ENCODE measurements at places on chromosomes 2 and 18. TPM values are rescaled to one million over a fixed set of nuclear protein-coding genes. Genes with fewer than 3 reads are reported as not detected.

The RAB6C gene
- not detected for total RNA-seq

The MBP gene
- total RNA-seq = 47.0 TPM

The TUBA4B gene
- total RNA-seq = not detected

The TRIM43 gene
- total RNA-seq = not detected

The UGT1A4 gene
- not detected for total RNA-seq

The RRM2 gene
- total RNA-seq = 469 TPM

GRCh38 chr2:206627632-206628031 is 14.7 kb upstream of the FAM237A start:
- DNase-seq = no peak
- H3K36me3 ChIP-seq = no peaks in the 10 kb centered on the region
- H3K4me1 ChIP-seq = no peaks in the 10 kb centered on the region
- no peak overlapping the region for H3K4me3 ChIP-seq
- no peak overlapping the region for H3K27ac ChIP-seq

- H3K27me3 ChIP-seq = no peaks in the 10 kb centered on the region
- H3K4me3 ChIP-seq = no peak overlapping the region
- peaks cover 24% of the 10 kb centered on the region for H3K36me3 ChIP-seq
- no peak overlapping the region for H3K27ac ChIP-seq
- peaks cover 41% of the 10 kb centered on the region for H3K4me1 ChIP-seq
- no peak for DNase-seq
Observed at GRCh38 chr18:79529296-79529695, 133.6 kb downstream of the NFATC1 start.

DNA sequence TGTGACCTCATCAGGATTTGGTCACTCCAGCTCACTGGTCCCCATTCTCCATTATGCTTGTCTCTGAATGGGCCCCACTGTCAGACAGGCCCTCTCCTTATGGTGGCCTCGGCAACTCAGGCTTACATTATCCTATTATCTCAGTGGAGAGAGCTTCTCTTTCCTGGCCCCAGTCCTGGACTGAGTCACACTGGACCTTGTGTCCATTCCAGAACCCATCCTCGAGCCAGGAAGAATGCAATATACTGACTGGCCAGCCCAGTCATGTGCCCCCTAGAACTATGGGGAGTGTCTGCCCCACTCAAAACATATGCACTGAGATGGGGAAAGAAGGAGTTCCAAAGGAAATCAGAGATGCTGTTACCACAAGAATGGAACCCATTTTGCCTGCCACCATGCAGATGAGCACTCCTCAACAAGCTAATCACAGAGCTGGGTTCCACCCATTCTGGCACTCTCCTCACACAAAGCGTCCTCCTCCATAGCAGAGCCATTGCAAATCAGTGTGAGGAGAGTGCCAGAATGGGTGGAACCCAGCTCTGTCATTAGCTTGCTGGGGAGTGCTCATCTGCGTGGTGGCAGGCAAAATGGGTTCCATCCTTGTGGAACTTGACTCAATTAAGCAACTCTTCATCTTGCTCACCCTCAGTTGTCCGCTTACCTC is 71.9 kb downstream of the CHRNA1 start:
- H3K4me1 ChIP-seq = peaks cover 4% of the 10 kb centered on the region
- no peak for DNase-seq
- peaks cover 3% of the 10 kb centered on the region for H3K27me3 ChIP-seq
- no peak overlapping the region for H3K4me3 ChIP-seq
- no peak overlapping the region for H3K27ac ChIP-seq
- H3K36me3 ChIP-seq = no peaks in the 10 kb centered on the region

GRCh38 chr2:193518041-193518817 is 1323.5 kb upstream of the TMEFF2 start:
- no peaks in the 10 kb centered on the region for H3K27me3 ChIP-seq
- H3K36me3 ChIP-seq = no peaks in the 10 kb centered on the region
- no peak overlapping the region for H3K27ac ChIP-seq
- no peak for DNase-seq
- H3K4me3 ChIP-seq = no peak overlapping the region
- H3K4me1 ChIP-seq = no peaks in the 10 kb centered on the region

DNA sequence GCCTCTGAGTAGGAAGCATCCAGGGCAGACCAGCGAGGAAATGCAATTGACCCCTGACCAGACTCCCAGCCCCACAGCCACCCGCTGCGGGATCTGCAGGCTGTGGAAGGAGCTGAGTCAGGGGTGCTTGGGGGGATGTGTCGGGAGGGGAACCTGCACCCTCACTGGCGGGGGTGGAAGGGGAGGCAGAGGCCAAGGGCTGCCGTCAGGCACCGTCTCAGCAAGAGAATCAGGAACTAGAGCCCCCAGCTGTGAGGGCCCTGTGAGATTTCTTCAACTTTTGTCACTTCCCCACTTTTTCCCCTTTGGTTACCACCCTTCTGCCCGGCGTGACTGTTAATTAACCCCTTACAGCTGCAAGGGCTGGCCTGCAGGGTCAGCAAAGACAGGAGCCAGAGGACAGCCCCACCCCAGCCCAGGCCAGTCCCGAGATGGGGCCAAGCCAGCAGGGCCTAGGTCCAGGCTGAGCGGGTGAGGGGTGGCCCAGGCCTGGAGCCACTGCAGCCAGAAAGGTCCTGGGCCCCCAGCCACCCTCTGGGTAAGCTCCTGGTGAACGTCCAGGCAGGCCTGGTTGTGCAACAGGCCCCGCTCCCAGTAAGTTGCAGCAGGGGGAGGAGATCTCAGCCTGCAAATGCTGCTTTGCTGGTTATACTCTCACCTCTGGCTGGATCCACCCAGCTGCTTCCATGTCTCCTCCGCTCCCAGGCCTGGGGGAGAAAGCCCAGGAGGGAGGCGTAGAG is 147.0 kb upstream of the ID2 start:
- no peak overlapping the region for H3K27ac ChIP-seq
- H3K4me1 ChIP-seq = peaks cover 28% of the 10 kb centered on the region
- DNase-seq = no peak
- peaks cover 3% of the 10 kb centered on the region for H3K36me3 ChIP-seq
- H3K27me3 ChIP-seq = no peaks in the 10 kb centered on the region

DNA sequence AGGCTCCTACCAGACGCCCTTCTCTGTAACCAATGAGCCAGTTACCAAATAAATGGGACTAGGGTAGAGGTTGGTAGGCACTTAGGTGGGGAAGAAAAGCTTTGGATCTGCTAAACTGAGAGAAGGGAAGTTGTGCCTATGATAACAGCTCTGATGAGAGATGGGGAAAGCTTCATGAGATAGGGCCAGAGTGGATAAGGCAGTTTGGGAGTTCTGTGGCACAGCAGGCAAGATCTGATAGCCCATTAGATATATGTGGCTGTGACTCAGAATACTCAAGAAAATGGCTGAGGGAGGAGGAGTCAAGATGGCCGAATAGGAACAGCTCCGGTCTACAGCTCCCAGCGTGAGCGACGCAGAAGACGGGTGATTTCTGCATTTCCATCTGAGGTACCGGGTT is 99.8 kb downstream of the PDE11A start:
- H3K4me3 ChIP-seq = no peak overlapping the region
- peaks cover 4% of the 10 kb centered on the region for H3K27me3 ChIP-seq
- H3K36me3 ChIP-seq = no peaks in the 10 kb centered on the region
- no peak for DNase-seq

GRCh38 chr2:216606551-216607276 is 26.5 kb upstream of the IGFBP2 start:
- H3K4me3 ChIP-seq = peak overlapping the region; percentile 76
- H3K36me3 ChIP-seq = peaks cover 4% of the 10 kb centered on the region
- peaks cover 14% of the 10 kb centered on the region for H3K4me1 ChIP-seq

- peaks cover 3% of the 10 kb centered on the region for H3K27me3 ChIP-seq
- H3K27ac ChIP-seq = no peak overlapping the region
- no peaks in the 10 kb centered on the region for H3K4me1 ChIP-seq
- H3K4me3 ChIP-seq = no peak overlapping the region
- H3K36me3 ChIP-seq = no peaks in the 10 kb centered on the region
- DNase-seq = no peak
Observed at GRCh38 chr18:51383116-51383515, 185.6 kb upstream of the MEX3C start.

DNA sequence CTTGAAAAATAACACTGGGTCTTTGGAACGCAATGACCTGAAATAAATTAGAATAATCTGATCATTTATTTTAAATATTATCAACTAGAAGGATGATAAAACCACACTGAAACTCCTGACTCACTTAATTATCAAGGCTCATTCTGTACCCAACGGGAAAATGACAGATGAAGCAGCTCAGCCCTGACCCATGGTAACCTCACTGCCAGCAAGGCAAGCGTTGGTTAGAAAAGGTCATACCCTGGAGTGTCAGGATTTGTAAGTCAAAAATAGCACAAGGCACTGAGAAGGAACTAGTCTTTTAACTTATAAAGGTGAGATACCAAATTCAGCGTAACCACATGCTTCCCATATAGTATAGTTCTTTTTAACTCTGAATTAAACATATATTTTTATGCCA is 277.5 kb downstream of the ETAA1 start:
- H3K36me3 ChIP-seq = no peaks in the 10 kb centered on the region
- H3K27ac ChIP-seq = no peak overlapping the region
- H3K4me3 ChIP-seq = no peak overlapping the region
- DNase-seq = no peak
- H3K27me3 ChIP-seq = no peaks in the 10 kb centered on the region
- H3K4me1 ChIP-seq = no peaks in the 10 kb centered on the region

DNA sequence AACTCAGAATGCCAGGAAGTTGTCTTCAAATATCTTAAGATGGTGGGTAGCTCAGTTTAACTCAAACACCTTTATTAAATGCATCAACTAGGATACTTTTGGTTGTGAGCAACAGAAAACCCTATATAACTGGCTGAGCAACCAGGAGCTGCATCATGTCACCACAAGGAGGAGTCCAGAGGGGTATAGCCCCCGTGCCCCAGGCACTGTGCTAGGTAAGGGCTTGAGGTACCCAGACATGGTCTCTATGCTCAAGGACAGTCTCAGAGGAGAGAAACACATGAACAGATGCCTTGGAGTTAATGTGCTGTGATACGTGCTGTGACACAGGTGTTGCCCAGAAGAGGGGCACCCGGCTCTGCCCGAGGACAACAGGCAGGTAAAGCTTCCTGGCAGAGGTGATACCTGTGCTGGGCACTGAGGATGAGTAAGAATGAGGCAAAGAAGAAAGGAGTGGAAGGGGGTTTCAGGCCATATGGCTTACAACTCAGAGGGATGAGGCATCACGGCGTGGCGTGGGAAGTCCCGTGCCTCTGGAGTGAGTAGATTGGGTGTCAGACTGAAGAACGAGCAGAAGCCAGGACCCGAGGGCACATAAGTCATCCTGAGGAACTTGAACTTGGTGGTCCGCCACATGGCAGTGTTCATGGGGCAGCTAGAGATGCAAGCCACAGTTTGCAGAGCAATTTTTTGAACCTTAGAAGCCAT is 32.0 kb upstream of the CAB39 start:
- peak; percentile 62 for DNase-seq
- H3K27me3 ChIP-seq = no peaks in the 10 kb centered on the region
- H3K27ac ChIP-seq = peak overlapping the region; percentile 30
- peaks cover 27% of the 10 kb centered on the region for H3K4me1 ChIP-seq
- H3K36me3 ChIP-seq = no peaks in the 10 kb centered on the region
- no peak overlapping the region for H3K4me3 ChIP-seq

GRCh38 chr18:37714691-37715090 is 149.1 kb upstream of the CELF4 start:
- no peak for DNase-seq
- H3K36me3 ChIP-seq = no peaks in the 10 kb centered on the region
- no peaks in the 10 kb centered on the region for H3K4me1 ChIP-seq
- no peak overlapping the region for H3K27ac ChIP-seq

DNA sequence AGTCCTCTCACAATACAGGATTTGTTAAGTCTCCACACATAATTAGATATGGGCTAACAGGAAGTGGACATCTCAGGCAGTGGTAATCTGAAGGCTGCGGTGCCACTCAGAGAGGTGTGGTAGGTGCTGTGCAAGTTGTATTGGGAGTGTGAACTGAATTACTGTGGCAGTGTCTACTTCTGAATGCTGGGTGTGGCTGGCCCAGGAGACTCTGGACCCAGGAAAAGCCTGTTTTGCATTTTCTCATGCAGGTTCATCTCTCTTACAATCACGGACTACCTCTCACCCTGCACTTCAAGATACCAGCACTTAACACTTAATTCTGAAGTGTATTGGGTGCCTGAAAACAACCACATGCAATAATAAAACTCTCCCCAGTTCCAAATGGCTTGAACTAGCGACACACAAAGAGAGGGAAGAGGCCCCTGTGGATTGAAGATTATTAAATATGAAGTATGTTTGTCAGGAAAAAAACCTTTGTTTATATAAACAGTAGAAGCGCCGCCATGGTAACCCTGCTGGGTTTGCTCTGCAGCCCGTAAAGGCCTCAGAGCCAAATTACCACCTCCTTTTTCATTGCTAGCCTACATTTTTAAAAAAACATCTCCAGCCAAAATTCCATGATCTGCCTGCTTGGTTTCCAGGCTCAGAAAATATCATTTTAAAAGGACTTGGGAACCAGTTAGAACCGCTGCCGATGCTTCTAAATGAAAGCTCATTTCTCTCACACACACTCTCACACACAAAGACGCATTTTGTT is 77.5 kb downstream of the GFPT1 start:
- H3K27ac ChIP-seq = no peak overlapping the region
- H3K4me1 ChIP-seq = peaks cover 14% of the 10 kb centered on the region
- peaks cover 6% of the 10 kb centered on the region for H3K27me3 ChIP-seq
- no peak overlapping the region for H3K4me3 ChIP-seq
- DNase-seq = no peak

DNA sequence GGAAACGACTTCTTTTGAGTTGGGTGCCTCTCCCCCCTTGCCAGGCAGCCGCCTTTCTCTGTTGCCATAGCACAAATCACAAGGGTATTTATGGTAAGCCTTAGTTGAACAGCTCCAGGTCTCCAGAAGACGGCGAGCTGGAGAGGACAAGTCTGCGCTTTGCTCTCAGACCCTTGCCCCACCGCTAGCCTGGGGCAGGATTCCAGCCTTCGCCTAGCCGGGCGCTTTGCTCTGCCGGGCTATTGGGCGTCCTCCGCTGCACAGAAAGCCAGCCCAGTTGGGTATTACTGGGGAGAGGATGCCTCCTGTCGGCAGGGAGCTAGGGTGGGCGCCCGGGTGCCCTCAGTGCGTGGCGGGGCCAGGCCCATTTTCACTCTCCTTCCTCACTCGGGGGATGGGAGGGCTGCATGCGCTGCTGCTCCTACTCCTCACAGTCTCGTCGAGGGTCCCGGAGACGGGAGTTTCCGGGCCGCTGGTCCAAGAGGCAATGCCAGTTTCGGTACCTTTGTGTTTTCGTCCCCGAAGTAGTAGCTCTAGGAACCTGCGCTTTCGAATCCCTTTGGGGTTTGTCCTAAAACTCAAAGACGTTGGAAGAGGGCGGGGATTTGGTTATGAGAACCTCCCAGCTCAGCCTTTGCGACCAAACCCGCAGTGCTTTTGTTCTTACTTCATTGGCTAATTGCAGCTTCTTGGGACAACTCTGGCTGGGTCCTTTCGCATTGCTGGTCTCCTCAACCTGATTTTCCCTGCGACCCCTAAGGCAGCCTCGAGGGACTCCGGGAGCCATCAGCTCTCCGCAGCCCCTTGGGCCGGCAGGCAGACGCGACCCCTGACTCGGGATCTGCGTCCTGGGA is 3.6 kb upstream of the DLX2 start:
- no peaks in the 10 kb centered on the region for H3K36me3 ChIP-seq
- no peak overlapping the region for H3K27ac ChIP-seq
- peaks cover 40% of the 10 kb centered on the region for H3K4me1 ChIP-seq
- DNase-seq = peak; percentile 71

All from activated CD4-positive, alpha-beta T cell treated with anti-CD3 and anti-CD28 coated beads for 36 hours (primary cell).